Cardiac septum (tissue), 1 donor: ENCODE measurements at places on chromosomes 3 and 15. TPM values are rescaled to one million over a fixed set of nuclear protein-coding genes. Genes with fewer than 3 reads are reported as not detected.

The CHST13 gene
- total RNA-seq: 0.16 TPM

The RHOV gene
- 0.13 TPM for total RNA-seq

The BNIP2 gene
- total RNA-seq: 87.4 TPM

The ANKUB1 gene
- total RNA-seq: not detected

The ETFA gene
- 351 TPM for total RNA-seq

The FBXO40 gene
- total RNA-seq: 147 TPM

The SCN11A gene
- 0.05 TPM for total RNA-seq

The NEK4 gene
- 17.1 TPM for total RNA-seq

The TMEM158 gene
- total RNA-seq: 0.38 TPM

The KLHL6 gene
- 2.2 TPM for total RNA-seq

The GRM2 gene
- 0.30 TPM for total RNA-seq

The ANKRD34C gene
- 0.78 TPM for total RNA-seq

The SPTBN5 gene
- total RNA-seq: 2.4 TPM

The STRIT1 gene
- 4.8 TPM for total RNA-seq

The CHRNA5 gene
- 2.0 TPM for total RNA-seq

The TRPM1 gene
- total RNA-seq: not detected

The FAM174B gene
- total RNA-seq: 6.5 TPM

The CATSPER2 gene
- 3.0 TPM for total RNA-seq

The DPPA2 gene
- not detected for total RNA-seq

The ZNF197 gene
- 13.6 TPM for total RNA-seq

The EXD1 gene
- total RNA-seq: not detected

The POTEB gene
- not detected for total RNA-seq

The IL20RB gene
- total RNA-seq: 0.70 TPM

The NEIL1 gene
- 10.9 TPM for total RNA-seq

The P3H2 gene
- 17.7 TPM for total RNA-seq

The PGBD4 gene
- 1.5 TPM for total RNA-seq

The PP2D1 gene
- total RNA-seq: not detected

The GOLGA8Q gene
- 1.1 TPM for total RNA-seq

The SPESP1 gene
- 1.8 TPM for total RNA-seq

The REC114 gene
- total RNA-seq: not detected

The ITIH4 gene
- total RNA-seq: 3.2 TPM

The IMPG2 gene
- total RNA-seq: 0.38 TPM

The QTRT2 gene
- 6.5 TPM for total RNA-seq

The UCN2 gene
- total RNA-seq: 0.48 TPM

The HCLS1 gene
- 9.4 TPM for total RNA-seq

The SV2B gene
- total RNA-seq: 3.7 TPM

The NANOGP8 gene
- total RNA-seq: not detected
